Glomerular endothelial cell (primary cell): ENCODE measurements at places on chromosomes 12 and 14. TPM values are rescaled to one million over a fixed set of nuclear protein-coding genes. Genes with fewer than 3 reads are reported as not detected.
A peak's percentile ranks its signal among the peaks of the same experiment; 100 is the strongest.

- DNase-seq = no peak
These were observed 161.9 kb downstream of the CRADD start for GRCh38 chr12:93839064-93839463.

GRCh38 chr14:23454445-23454856, 15.1 kb upstream of the NGDN start:
- no peak for DNase-seq

DNA sequence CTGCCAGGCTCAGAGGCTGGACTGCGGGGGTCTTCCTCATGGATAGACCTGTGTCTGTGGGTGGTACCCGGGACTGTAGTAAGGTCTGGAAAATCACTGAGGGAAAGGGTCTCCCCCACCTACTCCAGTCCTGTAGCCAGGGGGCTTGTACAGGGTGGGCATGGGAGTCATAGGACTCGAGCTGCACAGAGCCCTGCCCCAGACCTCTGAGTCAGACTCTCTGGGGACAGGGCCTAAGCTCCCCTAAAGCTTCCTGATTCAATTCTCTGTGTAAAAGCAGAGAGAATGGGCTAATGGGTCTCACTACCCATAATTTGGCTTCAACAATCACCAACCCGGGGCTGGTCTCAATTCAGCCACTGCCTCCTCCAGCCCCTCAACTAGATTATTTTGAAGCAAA, 27.0 kb downstream of the LRTM2 start:
- DNase-seq = no peak

DNA sequence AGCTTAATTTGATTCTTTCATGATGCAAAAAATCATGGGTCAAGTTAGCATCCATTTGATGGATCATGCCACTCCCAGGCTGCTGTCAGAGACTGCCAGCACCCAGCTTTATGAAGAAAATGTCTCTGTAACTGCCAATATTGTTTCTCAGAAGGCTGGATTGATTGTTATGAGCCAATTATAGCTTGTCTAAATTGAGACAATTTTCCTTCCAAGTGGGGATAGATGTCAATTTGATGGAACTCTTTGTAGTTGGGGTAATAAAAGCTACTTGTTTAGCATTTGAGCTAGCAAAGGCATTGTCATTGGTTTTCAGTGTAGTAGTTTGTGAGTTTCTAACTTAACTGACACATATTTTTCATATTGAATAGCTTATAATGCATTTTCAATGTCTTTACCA, 82.1 kb upstream of the DACT1 start:
- DNase-seq = no peak

GRCh38 chr12:29131539-29131938, 17.5 kb upstream of the FAR2 start:
- DNase-seq = no peak

GRCh38 chr12:27064397-27065342, 17.7 kb downstream of the C12orf71 start:
- DNase-seq = no peak

GRCh38 chr14:67736771-67737170, 35.1 kb downstream of the RDH12 start:
- DNase-seq = no peak

DNA sequence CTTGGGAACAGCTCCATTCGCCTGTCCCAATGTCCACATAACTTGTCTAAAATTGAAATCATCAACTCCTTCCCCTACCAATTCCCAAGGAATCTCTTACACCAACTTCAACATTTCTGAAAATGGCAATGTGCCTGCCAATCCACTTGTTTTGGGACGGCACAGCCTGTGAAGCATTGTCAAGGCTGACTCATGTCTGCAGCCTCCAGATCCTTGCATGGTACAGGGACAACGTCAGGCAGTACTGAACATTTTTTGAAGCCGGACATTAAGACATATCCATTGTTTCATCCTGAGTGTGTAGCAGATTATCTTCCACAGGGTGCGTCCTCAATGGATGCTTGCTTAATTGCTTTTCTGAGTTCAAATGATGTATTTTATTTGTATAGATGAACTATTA, 794.1 kb downstream of the BCL11B start:
- DNase-seq = no peak

- DNase-seq = no peak
These were observed 199.6 kb upstream of the OTX2 start for GRCh38 chr14:57009585-57010515.

- no peak for DNase-seq
These were observed 45.5 kb upstream of the EML1 start for GRCh38 chr14:99747582-99748330.

DNA sequence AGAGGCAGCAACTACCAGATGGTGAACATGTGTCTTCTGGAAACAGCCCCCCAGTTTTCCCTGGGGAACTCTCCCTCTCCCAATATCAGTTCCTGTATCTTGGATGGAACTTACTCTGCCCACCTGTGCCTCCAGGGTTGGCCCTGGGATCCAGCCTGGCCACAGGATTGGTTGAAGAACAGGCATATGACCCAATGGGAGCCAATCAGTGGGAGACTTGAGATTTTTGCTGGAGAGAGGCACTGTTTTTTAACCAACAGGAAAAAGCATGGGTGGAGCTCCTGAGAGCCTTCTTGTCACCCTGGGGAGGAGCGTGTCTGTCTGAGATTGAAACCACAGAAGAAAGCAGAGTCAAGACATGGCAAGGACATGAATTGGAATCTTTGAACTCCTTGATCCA, 33.6 kb upstream of the COX6A1 start:
- DNase-seq = no peak

DNA sequence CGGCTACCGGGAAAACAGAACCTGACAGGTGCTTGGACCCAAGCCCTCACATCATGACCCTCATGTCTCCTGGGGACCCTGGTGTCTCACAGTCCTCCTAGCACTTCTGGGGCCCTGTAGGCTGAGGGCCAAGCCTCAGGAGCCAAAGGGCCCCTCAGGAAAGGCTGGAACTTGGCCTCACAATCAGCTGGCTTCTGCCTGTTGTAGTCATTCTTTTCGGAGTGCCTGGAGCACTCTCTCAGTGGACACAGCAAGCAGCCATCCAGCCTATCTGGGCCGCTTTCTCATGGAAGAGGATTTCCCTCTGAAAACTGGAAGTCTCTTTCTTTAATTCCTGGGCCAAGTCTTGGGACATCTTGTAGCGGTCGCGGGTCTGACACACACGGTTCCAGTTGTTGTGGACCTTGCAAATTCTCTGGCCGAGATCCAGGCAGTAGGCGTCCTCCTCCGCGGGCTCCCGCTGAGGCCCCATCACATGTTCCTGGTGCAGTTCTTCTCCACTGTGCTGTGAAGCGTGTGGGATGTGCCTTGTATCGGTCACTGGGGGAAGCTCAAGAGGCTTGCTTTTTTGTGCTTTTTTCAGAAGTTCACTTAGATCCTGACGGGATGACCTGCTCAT, 169.3 kb downstream of the EMP1 start:
- no peak for DNase-seq

DNA sequence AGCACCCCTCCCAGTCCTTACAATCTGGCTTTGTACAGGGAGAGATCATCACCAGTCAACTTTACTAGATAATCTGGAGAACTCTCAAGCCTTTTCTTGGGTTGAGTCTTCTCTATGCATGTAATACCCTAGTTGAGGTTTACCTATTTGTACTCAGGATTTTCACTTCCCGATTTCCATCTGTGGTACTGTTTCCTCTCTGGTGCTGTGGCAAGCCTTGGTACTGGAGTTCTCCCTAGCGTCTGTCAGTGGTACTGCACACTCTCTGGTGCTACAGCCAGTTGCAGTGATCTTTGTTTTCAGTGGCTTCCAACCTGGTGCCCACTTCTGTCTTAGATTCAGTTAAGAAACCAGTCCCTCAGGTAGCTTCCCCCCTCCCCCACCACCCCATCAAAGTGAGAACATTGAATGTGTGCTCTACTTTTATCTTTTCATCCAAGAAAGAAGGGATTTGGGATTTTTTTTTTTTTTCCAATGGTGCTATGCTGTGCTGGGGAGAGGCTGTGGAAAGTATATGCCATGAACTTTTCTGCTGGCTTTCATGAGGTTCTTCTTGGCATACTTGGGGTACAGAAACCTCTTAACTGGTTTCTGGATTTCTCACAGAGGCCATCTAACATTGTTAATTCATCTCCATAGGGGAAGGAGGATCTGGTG, 69.4 kb upstream of the EVL start:
- DNase-seq = peak; percentile 39

- DNase-seq = no peak
These were observed 59.9 kb upstream of the CCDC60 start for GRCh38 chr12:119274636-119275065.

Gene AICDA
- total RNA-seq = not detected in 2 replicates

Gene JPH4
- total RNA-seq = 0.53 TPM in 1 of 2 replicates, not detected in the other

Gene STXBP6
- total RNA-seq = 0.06 and 1.3 TPM in 2 replicates

Gene ZDHHC22
- total RNA-seq = not detected in 2 replicates
